ENCODE measurements at places on chromosomes 11 and 22.

DNA sequence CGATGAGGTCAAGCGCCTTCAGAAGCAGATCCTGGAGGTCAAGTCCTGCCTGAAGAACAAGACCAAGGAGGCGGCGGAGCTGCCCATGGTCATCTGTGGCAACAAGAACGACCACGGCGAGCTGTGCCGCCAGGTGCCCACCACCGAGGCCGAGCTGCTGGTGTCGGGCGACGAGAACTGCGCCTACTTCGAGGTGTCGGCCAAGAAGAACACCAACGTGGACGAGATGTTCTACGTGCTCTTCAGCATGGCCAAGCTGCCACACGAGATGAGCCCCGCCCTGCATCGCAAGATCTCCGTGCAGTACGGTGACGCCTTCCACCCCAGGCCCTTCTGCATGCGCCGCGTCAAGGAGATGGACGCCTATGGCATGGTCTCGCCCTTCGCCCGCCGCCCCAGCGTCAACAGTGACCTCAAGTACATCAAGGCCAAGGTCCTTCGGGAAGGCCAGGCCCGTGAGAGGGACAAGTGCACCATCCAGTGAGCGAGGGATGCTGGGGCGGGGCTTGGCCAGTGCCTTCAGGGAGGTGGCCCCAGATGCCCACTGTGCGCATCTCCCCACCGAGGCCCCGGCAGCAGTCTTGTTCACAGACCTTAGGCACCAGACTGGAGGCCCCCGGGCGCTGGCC lies 11.0 kb downstream of the RASD2 start:
- no peak for DNase-seq

- no peak for DNase-seq
Observed at GRCh38 chr11:6657346-6657745, 1.7 kb upstream of the DCHS1 start.

DNA sequence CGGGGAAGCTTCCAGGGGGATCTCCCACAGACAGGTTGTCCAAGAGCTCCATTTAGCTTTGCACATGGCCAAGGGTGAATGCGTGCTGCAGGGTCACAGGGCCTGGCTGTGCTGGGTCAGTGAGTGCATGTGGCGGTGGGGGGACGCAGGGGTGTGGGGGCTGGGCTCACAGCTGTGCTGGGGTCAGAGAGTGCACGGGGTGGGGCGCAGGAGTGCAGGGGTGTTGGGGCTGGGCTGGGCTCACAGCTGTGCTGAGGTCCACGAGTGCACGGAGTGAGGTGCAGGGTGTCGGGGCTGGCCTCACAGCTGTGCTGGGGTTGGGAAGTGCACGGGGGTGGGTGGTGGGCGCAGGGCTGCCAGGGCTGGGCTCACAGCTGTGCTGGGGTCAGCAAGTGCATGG lies 557.7 kb downstream of the BRD1 start:
- DNase-seq, result no peak

- DNase-seq, result no peak
Observed at GRCh38 chr11:7677071-7677470, 3.8 kb upstream of the CYB5R2 start.

GRCh38 chr22:32754413-32755041 lies 47.0 kb upstream of the TIMP3 start:
- DNase-seq, result no peak

DNA sequence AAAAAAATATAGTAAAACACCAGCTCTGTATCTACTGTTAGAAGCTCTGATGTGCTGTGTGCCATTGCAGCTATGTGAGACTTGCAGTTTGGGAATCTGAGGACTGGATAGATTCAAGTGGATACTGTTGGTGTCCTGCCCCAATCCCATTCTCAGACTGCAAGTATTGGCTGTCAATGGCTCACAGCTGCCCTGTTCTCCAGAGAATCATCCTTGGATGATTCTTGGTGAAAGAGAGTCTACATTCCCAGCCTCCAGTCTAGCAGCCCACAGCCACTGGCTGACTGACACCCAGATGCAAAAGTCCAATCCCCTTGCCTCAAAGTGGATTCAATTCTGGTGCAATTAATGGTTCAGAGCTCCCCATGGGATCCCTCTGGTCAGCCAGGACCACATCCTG lies 206.1 kb upstream of the MTNR1B start:
- DNase-seq, result no peak

- DNase-seq, result peak; percentile 96
Observed at GRCh38 chr22:21001601-21002325, at the start of gene THAP7. Gene THAP7 (minus strand): TSS chr22:21002118. CDS start chr22:21001911, 207 bp downstream.

DNA sequence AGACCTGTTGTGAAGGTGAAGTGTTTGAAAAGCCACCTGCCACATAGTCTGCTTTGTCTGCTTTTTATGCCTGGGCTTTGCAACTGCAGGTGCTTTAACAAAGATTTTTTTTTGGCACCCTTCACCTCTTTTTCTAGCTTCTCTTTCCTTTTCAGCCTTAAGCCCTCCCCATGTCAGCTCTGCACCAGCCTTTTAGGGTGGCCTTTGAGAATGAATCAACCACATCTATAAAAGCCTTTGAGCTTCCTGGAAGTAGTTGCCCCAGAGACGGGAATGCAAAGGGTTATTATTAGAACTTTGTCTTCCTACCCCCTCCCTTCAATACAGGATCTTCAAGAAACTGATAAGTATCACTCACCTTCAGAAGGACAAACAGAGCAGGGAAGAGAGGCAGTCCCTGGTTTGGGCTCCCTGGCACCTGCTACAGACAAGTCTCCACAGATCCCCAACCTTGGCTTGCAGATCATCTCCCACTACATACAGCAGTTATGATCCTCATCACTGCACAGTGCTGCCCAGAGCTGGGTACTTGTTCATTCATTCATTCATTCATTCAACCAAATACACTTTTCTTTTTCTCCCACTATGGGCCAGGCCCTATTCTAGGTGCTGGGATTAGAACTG lies 8.0 kb downstream of the PVALB start:
- DNase-seq, result no peak

- DNase-seq, result no peak
Observed at GRCh38 chr11:128962896-128963295, 20.2 kb upstream of the TP53AIP1 start.
